ENCODE measurements at places on chromosomes 11 and 22. TPM values are rescaled to one million over a fixed set of nuclear protein-coding genes. Genes with fewer than 3 reads are reported as not detected.

Gene EXPH5
- 0.82 TPM for polyA plus RNA-seq

Gene SEPTIN3
- not detected for polyA plus RNA-seq

Gene EIF3F
- polyA plus RNA-seq, result 458 TPM

Gene DDX10
- 15.9 TPM for polyA plus RNA-seq

Gene SPI1
- not detected for polyA plus RNA-seq

Gene NARS2
- polyA plus RNA-seq, result 15.4 TPM

Gene GGTLC3
- not detected for polyA plus RNA-seq

Gene SAMM50
- polyA plus RNA-seq, result 70.2 TPM

Gene CDC42BPG
- 0.09 TPM for polyA plus RNA-seq

Gene MMP13
- polyA plus RNA-seq, result not detected

Gene TMEM86A
- 1.2 TPM for polyA plus RNA-seq

Gene OR2AT4
- not detected for polyA plus RNA-seq

Gene APOA1
- 0.29 TPM for polyA plus RNA-seq

Gene ZP1
- polyA plus RNA-seq, result not detected

Gene TBX1
- not detected for polyA plus RNA-seq

Gene TUB
- not detected for polyA plus RNA-seq

Gene C11orf87
- not detected for polyA plus RNA-seq

Gene MMP27
- polyA plus RNA-seq, result not detected

Gene ACRV1
- not detected for polyA plus RNA-seq

Gene C22orf42
- polyA plus RNA-seq, result not detected

Gene CREB3L1
- not detected for polyA plus RNA-seq

Gene PDE2A
- polyA plus RNA-seq, result 0.22 TPM

Gene APOA4
- polyA plus RNA-seq, result not detected

Gene TYR
- not detected for polyA plus RNA-seq

Gene SLC29A2
- polyA plus RNA-seq, result 3.9 TPM

Gene MAPK8IP2
- not detected for polyA plus RNA-seq

Gene TTC36
- 0.41 TPM for polyA plus RNA-seq

Gene OR51E2
- not detected for polyA plus RNA-seq

Gene TECTA
- polyA plus RNA-seq, result not detected

Gene ZNF280B
- polyA plus RNA-seq, result 2.1 TPM

Gene ENTHD1
- 0.41 TPM for polyA plus RNA-seq

Gene FUT4
- 1.6 TPM for polyA plus RNA-seq

Gene SLC22A6
- polyA plus RNA-seq, result not detected

Gene HBE1
- not detected for polyA plus RNA-seq

Gene YAP1
- not detected for polyA plus RNA-seq

Gene GTSE1
- polyA plus RNA-seq, result not detected

Gene MOV10L1
- polyA plus RNA-seq, result not detected

Gene RTN4R
- 4.7 TPM for polyA plus RNA-seq

Gene PLEKHB1
- 103 TPM for polyA plus RNA-seq

Gene FXYD6
- not detected for polyA plus RNA-seq

Gene CECR2
- not detected for polyA plus RNA-seq

Gene TMEM151A
- polyA plus RNA-seq, result not detected

Gene MMP8
- polyA plus RNA-seq, result not detected

Gene MS4A14
- not detected for polyA plus RNA-seq

Gene CARS1
- 60.0 TPM for polyA plus RNA-seq

Gene CHRM4
- 0.18 TPM for polyA plus RNA-seq

Gene TIMP3
- polyA plus RNA-seq, result not detected

Gene RAG2
- polyA plus RNA-seq, result not detected

Gene OR51T1
- not detected for polyA plus RNA-seq

Gene VSIG2
- 0.28 TPM for polyA plus RNA-seq

Gene NRXN2
- not detected for polyA plus RNA-seq

All from naive thymus-derived CD8-positive, alpha-beta T cell (primary cell).